ENCODE measurements at places on chromosomes 11 and 22.

- DNase-seq, result peak; percentile 33
Observed at GRCh38 chr11:10208131-10208575, 85.9 kb downstream of the SBF2 start.

DNA sequence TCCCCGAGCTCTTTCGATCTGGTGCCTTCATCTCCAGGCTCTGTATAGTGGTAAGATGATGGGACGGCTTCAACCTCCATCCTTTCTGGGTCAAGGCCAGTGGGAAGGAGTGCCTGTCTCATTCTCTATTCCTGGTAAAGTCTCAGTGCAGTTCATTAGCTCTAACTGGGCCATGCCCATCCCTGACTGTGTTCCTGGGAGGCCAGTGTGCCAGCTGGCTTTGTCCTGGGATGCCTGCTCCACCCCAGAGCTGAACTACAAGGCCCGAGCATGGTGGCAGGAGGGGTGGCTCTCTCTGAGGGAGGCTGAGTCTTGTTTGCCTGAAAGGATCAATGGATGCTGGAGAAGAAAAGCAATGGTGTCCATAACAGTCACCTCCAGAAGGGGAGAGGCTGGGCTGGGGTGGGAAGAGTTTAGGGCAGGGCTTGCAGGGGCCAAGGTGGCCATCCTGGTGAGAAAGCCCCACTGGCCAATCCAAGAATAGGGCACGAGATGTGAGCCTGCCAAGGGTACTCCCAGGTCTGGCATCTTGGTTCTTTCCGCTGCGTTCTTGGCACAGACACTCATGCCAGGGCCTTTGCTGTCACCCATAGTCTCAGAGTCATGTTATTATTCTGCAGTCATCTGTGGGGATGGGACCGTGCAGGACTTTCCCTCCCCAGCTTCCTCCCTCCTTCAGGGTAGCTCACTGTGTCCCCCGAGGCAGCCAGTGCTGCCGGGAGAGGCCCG, 60.1 kb downstream of the PARVB start:
- DNase-seq, result no peak

GRCh38 chr11:32103941-32104340, 13.1 kb downstream of the RCN1 start:
- DNase-seq, result no peak

DNA sequence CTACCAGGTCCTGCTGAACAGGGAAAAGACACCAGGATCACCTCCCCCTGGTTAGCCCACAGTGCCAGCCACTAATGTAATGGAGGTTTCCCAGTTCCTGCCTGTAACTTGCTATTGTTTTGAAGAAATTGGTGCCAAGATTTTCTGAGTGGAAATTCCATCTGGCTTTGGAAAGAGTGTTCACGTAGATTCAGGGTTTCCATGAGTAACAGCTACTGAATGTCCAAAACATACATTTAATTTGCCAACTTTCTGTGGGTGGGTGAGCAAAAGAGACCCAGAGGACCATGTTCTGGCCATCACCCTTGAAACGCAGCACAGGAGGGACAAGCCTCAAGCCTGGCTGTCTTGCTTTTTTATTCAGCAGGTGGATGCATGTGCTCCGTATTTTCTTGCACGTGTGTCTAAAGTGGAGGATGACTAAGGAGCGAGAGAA, 8.8 kb upstream of the DKK3 start:
- DNase-seq, result peak; percentile 64

- no peak for DNase-seq
Observed at GRCh38 chr22:44118645-44119315, 61.9 kb upstream of the PARVG start.

All from NCI-H446 treated with DMSO at 0.1 percent for 48 hours (cell line).